Stimulated activated CD8-positive, alpha-beta memory T cell treated with anti-CD3 and anti-CD28 coated beads, Interleukin-2, amount 100 ng/mL, for 48 hours (primary cell): ENCODE measurements at places on chromosomes 1 and 21.

- no peak for DNase-seq
Observed at GRCh38 chr1:200334661-200335256, 75.1 kb downstream of the ZNF281 start.

DNA sequence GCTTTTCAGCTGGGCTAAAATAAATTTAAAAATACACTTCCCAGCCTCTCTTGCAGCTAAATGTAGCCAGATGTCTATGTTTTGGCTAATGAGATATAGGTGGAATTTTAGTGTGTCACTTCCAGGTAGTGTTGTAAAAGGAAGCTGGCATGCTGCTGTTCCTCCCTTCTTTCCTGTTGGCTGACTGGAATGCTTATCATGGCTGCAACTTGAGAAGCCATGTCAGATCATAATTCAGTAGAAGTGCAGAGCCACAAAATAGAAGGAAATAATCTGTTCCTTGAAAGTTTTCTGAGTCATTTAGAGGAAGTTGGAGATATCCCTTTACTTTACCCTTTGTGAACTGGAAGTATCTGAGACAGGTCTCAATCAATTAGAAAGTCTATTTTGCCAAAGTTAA lies 10.9 kb upstream of the RBM15 start:
- no peak for DNase-seq

GRCh38 chr1:47201179-47201578 lies 11.3 kb upstream of the PDZK1IP1 start:
- no peak for DNase-seq

DNA sequence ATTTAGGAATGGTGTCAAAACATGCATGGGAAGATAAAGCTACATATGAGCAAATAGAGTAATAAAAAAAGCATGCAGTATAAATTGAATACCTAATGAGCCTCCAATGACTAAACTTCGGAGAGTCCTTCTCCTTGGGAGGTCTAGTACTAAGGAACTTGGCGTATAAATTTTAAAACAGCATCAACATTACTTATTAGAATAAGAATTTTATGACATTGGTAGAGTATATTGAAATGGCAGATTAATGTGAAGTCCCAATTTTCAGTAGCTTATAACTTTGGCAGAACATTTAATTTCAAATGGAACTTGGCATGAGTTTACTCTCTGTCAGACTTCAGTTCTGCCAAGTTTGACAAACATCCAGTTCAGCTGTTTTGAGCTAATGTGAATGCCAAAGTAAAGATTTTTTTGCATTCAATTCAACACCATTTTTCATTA lies 104.7 kb upstream of the RGS18 start:
- no peak for DNase-seq

- no peak for DNase-seq
Observed at GRCh38 chr1:1246577-1247340, at the start of gene C1QTNF12. C1QTNF12 (minus strand) TSS chr1:1246722; CDS start chr1:1246690, 32 bp downstream.

GRCh38 chr1:58854576-58854975 lies 70.7 kb upstream of the JUN start:
- no peak for DNase-seq

DNA sequence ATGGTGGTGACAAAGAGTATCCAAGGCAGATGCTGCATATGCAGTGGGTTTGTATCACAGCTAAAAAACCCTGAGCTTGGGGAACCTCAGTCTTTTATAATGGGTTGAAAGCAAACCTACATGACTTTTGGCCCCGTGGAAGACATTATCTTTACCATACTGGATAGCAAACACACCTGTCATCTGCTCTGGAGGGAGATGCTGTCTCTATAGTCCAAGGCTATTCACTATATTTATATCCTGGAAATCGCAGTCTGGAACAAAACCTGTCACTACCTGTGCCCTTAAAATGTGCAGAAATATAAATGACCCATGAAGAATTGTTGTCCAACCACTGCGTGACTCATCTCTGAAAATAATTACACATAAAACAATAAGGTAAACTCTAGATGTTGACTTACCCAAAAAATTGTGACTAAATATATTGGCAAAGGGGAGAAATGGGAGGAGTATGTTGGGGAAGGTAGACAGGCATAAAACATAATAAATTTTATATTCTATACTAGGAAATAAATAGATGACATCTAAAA lies 121.0 kb upstream of the CXADR start:
- no peak for DNase-seq

DNA sequence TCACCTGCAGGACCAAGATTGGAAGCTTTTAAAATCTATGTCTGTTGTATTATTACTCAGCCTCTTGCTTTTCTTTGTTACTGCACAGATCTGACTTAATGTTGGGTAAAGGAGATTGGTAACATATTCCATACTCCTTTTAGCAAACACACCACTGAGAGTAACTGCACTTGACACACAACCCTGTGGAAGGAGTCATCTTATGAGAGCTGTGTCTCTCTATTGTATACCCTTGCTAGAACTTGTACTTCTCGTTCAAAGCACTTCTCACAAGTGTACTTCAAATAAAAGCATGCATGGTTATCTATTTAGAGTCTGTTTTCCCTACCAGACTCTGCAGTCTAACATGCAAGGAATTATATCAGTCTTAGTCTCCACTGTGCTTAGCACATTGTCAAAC lies 813.4 kb downstream of the ADGRL2 start:
- DNase-seq: no peak

GRCh38 chr1:27491748-27492700 lies 2.1 kb upstream of the WASF2 start:
- DNase-seq: no peak

DNA sequence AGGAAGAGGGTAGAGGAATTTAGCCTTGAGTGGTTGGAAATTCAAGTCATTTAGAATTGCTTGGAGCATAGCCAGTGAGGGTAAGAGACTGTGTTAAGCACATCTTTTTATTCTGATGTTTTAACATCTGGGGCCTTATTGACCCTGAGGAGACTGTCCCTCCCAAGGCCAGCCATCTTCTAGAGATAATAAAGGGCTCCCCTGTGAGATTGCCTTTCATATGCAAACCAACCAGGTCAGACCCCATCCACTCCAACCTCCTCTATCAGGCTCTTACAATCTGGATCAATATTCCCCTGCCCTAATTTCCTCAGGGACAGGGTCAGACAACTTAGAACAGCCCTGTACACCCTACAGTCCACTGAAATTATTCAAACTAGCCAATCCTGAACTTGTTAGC lies 93.8 kb downstream of the ATP1B1 start:
- no peak for DNase-seq

GRCh38 chr1:205447457-205448341 lies 8.1 kb downstream of the BLACAT1 start:
- DNase-seq: no peak

GRCh38 chr1:183841550-183841949 lies 36.6 kb downstream of the RGL1 start:
- DNase-seq: no peak

DNA sequence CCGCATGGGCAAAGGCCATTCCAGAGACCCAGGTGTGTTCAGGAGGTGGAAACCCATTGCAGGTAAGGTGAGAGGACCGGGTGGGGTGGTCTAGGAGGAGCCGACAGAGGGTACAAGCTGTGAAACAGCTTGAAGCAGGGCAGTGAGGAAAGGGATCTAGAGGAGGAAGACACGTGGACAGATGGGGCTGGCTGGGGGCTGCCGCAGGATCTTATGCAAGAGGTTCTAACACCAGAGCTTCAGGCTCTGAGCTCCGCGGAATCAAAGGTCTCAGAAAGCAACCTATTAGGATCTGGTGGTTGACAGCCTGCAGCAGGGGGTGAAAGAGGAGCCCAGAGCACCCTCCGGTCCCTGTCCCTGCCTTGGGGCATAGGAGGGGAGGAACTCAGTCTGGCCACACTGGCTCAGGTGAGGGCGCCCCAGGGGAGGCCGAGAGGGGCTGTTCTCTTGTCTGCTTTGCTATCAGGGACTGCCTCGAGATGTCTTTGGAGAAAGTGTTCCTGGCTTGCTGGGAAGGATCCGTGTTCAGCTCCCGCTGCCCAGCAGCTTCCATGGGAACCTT lies 1.9 kb downstream of the TFF1 start:
- no peak for DNase-seq

- DNase-seq: no peak
Observed at GRCh38 chr1:58064166-58064565, 482.4 kb downstream of the OMA1 start.
